ENCODE measurements at places on chromosomes 13 and 19.
A peak's percentile ranks its signal among the peaks of the same experiment; 100 is the strongest.

DNA sequence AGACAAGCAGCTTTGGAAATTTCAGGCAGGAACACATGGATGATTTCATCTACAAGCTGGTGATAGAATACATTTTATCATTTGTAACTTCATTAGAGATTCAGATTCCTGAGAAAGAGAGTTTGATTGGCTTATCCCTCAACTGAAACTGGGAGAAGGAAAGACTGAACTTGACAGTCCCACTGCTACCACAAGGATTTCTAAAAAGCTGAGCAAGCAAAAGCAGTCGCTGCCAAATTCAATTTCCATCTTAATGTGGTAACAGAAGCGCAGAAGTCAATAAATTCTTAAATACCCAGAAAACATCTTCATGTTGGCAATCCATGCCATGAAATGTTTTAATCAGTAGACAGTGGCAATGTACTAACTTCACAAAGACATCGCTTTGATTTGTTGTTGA is 172.1 kb upstream of the DACH1 start:
- DNase-seq, result no peak

DNA sequence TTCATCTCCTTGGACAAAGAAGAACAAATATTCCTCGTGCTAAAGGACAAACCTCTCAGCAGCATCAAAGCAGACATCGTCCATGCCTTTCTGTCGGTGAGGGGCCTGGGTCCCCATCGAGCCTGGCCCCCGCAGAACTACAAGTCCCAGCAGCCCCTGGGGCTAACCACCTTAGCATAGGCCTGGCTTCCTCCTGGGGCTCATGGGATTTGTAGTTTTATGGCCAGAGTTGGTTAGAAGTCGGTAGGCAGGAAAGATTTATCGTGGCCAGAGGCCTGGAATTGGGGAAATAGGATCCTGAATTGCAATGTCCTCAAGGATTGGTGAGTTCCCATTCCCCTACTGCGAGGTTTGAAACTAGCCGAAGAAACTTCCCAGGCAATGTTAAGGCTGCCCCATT is 19.6 kb downstream of the TMEM150B start:
- peak; percentile 14 for DNase-seq

GRCh38 chr13:101572456-101572855 is 120.0 kb downstream of the ITGBL1 start:
- DNase-seq, result no peak

DNA sequence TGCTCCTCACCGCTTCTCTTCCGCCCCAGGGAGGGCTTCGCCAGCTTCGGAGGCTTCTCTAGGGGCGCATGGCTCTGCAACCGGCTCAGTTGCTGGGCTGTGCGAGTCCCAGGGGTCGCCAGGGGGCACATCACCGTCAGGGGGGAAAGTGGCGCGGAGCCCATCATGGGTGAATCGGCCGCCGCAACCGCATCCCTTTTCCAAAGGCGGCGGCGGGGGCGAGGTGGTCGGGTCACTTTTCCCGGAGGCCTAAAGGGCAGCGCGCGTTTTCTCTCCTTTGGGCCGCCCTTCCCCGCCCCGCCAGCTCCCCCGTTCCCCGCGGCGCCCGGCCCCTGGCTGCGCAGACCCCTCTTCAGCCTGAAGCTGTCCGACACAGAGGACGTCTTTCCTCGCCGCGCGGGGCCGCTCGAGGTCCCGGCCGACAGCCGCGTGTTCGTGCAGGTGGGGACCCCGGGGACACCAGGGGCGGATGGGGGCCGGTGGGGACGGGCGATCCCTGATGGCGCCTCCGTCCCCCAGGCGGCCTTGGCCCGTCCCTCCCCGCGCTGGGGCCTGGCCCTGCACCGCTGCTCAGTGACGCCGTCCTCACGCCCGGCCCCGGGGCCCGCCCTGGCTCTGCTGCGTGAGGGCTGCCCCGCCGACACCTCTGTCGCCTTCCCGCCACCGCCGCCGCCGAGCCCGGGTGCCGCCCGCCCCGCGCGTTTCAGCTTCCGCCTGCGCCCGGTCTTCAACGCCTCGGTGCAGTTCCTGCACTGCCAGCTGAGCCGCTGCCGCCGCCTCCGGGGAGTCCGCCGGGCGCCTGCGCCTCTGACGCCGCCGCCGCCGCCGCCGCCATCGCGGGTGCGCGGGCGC is 1.7 kb downstream of the TGFBR3L start:
- DNase-seq, result peak; percentile 47

DNA sequence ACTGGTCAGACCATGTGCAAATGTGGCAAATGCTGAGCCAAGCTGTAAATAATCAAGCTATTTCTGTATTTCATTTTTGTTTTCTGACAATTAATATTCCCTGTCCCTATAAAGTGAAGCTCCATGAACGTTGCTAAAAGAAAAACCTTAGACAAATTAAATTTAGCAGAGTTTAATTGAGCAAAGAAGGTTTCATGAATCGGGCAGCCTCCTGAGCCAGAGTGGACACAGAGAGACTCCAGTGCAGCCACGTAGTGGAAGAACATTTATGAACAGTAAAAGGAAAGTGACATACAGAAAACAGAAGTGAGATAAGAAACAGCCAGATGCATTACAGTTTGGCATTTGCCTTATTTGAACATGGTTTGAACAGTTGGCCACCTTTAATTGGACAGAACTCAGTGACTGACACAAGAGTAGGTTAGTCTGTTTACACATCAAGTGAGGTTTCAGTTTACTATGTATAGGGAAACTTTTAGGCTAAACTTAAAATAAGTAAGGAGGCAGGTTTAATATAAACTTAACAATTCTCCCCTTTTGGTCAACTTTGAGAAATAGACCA is 69.7 kb downstream of the UFM1 start:
- no peak for DNase-seq

GRCh38 chr19:43465468-43466120 is at the start of gene LYPD3:
TSS of gene LYPD3 (minus strand) at chr19:43465608. CDS start at chr19:43465571, 37 bp downstream.
- DNase-seq, result no peak

DNA sequence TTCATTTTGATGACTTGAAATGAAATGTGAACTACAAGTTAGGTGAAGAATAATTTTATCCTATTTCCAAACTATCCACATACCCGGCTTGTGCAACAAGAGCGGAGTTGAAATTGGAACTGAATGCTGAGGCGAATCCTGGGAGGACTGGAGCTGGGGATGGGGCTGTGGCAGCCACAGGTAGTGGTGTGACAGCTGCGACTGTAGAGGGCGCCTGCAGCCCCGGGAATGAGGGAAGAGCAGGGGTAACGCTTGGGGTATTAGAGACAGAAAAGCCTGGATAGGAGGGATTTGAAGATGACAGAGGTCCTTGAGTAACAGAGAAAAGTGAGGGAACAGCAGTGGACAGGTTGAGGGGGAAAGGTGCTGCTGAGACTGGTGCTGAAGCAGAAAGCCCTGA is 22.0 kb upstream of the STOML3 start:
- DNase-seq, result no peak

GRCh38 chr13:48761256-48761655 is 107.5 kb downstream of the CYSLTR2 start:
- no peak for DNase-seq

DNA sequence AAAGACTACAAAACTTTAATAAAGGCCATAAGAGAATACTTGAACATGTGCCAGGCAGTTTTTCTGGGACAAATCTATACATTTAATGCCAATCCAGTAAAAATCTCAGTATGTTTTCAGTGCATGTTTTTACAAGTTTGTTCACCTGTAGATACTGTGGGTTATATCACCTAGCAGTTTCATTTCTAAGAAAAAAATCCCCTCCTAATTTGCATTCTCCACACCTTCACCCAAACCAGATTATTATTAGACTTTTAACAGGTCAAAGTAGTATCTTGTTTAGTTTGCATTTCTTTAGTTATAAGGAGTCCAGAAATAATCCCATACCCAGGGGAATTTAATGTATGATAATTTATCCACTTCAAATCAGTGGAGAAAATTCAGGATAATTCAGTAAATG is 17.0 kb upstream of the LPAR6 start:
- no peak for DNase-seq

DNA sequence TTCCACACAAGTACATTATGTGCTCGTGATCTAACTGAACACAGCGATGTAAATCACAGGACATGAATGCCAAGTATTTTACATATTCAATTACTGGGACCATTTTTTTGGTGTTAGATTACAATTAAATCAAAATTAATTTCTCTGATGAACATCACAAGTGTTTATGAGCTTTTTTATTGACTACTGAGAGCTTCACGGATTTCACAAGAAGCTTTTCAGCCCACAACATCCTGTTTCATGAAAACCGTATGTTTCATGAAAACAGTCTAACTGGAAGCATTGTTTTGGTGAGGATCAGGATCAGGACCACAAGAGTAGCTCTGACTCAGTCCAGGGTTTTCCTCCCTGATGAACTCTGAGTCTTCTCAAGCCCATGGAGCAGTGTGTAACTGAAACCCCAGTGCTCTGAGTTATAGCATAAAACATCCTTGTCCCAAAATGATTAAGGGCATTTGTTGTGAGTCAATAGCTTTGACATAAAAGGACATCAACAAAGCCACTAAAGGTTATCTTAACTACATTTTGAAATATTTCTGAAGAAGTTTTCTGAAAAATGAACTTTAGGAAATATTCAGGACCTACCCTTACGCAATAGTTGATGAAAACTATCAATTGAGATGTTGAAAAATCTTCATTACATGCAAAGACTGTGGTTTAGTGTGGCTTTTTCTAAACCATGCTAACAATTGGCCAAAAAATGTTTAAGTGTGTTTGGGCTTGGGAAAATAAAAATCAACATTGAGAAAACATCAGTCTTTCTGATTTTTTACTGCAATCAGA is 49.3 kb downstream of the UFM1 start:
- DNase-seq, result peak; percentile 24

DNA sequence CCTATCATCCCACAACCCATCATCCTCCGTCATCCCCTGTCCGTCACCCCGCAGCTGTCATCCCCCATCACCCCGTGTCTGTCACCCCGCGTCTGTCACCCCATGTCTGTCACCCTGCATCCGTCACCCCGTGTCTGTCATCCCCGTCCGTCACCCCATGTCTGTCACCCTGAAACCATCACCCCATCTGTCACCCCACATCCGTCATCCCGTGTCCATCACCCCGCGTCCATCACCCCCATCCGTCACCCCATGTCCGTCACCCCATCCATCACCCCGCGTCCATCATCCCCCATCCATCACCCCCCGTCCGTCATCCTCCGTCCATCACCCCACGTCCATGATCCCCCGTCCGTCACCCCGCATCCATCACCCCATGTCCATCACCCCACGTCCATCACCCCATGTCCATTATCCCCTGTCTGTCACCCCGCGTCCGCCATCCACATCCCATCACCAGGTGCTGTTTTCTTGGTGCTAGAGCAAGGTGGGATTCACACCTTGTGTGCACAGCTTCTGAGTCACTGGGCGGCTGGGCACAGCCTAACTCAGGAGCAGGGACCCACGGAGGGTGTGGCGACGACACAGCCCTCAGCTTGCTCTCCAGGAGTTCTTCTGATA is 24.2 kb downstream of the RASA3 start:
- DNase-seq, result no peak

- no peak for DNase-seq
Measured at GRCh38 chr13:82976499-82976898, 905.8 kb downstream of the SLITRK1 start.

DNA sequence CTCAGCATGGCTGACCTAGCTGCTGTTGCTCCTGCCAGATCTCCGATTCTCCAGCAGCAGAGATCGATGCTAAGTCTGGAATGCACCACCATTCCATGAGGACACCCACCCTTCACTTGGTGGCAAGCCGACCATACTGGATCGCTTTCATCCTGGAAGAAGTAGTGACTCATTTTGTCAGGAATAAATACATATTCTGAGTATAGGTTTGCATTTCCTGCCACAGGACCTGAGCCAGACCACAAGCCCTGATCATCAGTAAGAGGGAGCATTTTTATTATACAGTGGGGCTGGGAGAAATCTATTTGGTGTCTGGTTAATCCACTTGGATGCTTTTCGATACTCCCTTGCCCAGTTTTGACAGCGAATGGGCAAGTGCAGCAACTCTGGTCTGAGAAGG is 10.9 kb upstream of the KCTD15 start:
- DNase-seq, result peak; percentile 91

- no peak for DNase-seq
Measured at GRCh38 chr13:60448907-60449510, 52.0 kb downstream of the TDRD3 start.

DNA sequence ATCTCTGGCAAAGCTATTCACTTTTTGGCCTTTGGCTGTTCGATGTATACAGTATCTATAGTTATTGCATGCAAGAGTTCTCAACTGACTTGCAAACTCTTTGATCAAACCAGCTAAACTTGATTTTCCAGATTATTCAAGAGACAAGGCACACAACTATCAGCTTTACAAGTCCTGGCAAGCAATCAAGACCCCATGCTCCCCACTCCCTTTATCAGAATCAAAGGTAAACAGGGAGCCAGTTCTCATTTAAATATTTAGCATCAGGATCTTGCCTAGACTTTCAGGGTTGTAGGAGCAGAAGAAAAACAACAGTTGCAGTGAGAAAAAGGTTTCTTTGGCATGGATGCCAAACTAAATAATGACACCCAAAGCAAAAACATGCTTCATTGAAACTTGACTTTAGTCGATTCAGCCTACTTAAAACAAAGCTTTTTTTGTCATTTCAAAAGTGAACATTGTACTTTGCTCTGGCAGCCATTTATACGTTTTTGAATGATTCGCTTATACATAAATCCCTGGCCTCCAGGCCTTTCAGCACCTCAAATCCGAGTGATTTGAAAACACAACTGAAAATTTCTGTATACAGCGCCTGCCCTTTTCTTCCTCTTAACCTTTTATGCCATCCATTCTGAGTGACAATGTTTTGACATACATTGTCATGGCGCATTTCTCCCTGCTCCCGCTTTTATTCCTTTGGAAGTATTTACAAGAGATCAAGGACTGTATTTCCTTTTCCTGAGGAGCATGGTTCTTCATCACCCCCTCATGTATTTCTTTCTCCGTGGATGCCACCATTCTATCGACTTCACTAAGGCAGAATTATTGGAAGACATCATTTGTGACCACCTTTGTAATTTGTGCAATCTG is 340.8 kb downstream of the KLF5 start:
- no peak for DNase-seq

GRCh38 chr13:19695829-19696228 is 62.4 kb downstream of the MPHOSPH8 start:
- DNase-seq, result no peak
